Progenitor cell of endocrine pancreas (in vitro differentiated cells): ENCODE measurements at places on chromosomes 4 and X.

- no peak for DNase-seq
Measured at GRCh38 chr4:68576272-68577125, at the start of gene UGT2B17. Gene UGT2B17, minus strand, starts transcription at chr4:68576322. Its CDS starts 7,838 bp downstream, at chr4:68568484.

DNA sequence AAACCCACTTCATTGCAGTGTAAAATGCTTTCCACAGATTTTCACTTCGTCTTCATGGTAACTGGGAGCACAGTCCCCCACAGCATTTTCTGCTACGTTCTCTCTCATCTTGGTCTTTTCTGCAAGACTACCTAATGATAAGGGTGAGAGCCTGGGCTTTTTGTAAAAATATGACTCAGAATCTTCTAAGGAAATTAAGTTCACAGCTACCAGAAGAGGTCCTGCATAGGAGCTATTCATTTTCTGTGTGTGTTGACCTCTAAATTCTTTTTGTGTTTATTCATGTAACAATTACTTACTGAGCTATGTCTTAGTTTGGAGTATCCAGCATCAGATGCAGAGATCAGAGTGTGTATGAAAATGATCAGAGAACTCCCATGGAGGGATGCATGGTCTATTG lies 192.2 kb downstream of the CPEB2 start:
- no peak for DNase-seq

DNA sequence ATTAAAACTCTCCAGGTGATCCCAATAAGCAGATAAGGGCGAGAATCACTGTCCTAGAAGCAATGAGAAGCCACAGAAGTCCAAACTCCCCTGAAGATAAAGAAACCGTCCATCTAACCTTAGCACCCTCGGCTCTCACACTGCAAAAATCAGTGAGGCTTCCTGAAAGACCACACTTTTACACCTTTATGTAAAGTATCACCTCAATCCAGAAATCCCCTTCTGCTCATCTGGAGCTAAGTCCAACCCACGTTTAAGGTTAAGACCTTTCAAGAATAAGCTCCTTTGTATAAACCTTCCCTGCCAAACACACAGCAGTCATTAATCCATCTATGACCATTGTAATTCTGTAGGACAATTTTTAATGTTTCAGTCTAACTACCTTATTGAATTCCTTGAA lies 41.7 kb downstream of the LIN54 start:
- no peak for DNase-seq

DNA sequence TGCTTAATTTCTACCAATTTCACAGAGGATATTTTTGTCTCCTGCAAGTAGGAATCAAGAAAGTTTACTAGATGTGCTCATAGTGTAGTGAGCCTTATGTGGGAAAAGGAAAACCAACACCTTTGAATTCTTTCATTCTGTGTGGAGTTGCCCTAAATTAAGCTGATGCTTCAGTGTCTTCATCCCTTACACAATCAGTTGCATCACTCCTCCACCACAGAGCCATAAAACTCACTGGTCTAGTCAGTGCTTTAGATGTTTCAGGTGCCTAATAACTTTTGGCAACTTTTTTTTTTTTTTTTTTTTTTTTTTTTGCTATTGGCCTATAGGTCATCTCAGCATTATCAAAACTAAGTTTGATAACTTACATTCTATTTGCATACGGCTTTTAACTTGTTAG lies 41.5 kb downstream of the HHIP start:
- no peak for DNase-seq

- no peak for DNase-seq
Measured at GRCh38 chr4:140070973-140071372, 83.0 kb downstream of the MAML3 start.

- no peak for DNase-seq
Measured at GRCh38 chr4:3809028-3809427, 42.8 kb downstream of the ADRA2C start.

DNA sequence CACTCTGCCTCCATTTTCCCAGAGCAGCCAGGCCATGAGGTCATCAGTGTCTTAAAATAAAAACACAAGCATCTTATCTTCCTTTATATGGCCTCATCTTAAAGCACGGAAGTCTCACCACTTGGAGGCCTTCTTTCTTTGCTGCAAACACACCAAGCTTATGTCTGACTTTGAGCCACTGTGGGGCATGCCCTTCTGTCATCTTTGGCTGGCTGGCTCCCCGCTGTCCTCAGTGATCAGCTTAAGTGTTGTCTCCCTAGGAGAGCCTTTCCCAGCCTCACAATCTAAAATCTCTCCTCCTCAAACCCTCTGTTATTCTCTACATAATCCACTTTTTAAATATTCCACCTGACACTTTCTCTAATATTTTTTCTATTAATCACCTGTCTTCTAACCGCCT lies 191.6 kb upstream of the TTC29 start:
- DNase-seq = no peak
